Adrenal gland (tissue), 19 donors: ENCODE measurements at places on chromosomes 1 and 21. TPM values are rescaled to one million over a fixed set of nuclear protein-coding genes. Genes with fewer than 3 reads are reported as not detected.

DNA sequence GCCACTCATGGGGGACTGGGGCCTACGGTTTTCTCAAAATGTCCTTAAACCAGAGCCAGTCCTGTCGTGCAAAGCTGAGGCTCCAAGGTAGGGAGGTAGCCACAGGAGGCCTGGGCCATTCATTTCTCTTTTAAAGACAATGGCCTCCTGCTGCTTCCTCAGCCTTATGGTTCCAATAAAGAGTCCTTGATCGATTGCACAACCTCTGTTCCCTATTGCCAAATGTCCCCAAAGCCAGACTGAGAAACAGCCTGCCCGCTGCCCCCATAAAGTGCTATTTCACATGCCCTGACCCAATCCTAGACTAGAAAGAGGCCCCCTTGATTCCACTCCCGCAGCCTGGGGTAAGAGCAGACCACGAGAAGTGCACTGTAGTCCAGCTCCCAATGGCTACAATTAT is 166.7 kb downstream of the CLIC6 start:
- DNase-seq, result peak; percentile 56

Gene SELL
- 1.2 TPM for polyA plus RNA-seq

Gene WNT2B
- polyA plus RNA-seq, result 1.9 TPM

Gene ADORA1
- polyA plus RNA-seq, result 0.47 TPM

DNA sequence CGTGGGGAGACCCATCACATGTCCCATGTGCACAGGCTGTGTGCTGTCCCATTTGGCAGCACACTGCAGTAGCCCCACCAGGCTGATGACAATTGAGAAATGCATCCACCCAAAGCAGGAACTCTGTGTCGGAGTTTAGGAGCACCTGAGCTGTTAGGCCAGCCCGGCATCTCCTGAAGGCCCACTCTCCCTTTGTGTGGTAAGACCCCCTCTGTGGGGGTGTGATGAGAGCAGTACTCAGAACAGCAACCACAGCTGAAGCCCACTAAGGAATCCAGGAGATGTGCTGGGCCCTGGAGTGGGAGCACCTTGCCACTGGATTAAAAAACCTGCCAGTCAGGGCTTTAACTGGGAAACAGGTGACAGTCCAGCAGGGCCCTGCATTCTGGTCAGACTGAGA is 37.2 kb downstream of the FCRL5 start:
- DNase-seq, result no peak

DNA sequence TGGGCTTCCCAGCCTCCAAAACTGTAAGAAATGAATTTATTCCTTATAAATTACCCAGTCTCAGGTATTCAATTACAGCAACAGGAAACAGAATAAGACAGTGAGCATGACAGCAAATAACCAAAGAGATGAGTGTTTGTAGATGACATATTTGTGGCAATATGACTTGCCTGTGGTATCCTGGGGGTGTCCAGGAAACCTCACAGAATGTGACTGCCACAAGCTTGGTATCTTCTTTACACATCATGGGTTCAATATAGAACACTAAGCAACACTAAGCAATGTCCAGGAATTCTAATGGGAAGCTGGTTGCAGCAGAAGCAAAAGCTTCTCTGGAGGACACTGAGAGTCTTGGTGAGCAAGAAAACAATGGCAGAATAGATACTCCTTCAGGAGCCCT is 236.4 kb upstream of the BEND5 start:
- DNase-seq, result no peak

Gene KIRREL1
- polyA plus RNA-seq, result 13.9 TPM

DNA sequence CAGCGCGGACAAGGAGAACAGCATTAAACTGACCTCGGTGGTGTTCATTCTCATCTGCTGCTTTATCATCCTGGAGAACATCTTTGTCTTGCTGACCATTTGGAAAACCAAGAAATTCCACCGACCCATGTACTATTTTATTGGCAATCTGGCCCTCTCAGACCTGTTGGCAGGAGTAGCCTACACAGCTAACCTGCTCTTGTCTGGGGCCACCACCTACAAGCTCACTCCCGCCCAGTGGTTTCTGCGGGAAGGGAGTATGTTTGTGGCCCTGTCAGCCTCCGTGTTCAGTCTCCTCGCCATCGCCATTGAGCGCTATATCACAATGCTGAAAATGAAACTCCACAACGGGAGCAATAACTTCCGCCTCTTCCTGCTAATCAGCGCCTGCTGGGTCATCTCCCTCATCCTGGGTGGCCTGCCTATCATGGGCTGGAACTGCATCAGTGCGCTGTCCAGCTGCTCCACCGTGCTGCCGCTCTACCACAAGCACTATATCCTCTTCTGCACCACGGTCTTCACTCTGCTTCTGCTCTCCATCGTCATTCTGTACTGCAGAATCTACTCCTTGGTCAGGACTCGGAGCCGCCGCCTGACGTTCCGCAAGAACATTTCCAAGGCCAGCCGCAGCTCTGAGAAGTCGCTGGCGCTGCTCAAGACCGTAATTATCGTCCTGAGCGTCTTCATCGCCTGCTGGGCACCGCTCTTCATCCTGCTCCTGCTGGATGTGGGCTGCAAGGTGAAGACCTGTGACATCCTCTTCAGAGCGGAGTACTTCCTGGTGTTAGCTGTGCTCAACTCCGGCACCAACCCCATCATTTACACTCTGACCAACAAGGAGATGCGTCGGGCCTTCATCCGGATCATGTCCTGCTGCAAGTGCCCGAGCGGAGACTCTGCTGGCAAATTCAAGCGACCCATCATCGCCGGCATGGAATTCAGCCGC is 2.5 kb downstream of the S1PR1 start:
- peak; percentile 24 for DNase-seq

Gene GNB1
- polyA plus RNA-seq, result 482 TPM

DNA sequence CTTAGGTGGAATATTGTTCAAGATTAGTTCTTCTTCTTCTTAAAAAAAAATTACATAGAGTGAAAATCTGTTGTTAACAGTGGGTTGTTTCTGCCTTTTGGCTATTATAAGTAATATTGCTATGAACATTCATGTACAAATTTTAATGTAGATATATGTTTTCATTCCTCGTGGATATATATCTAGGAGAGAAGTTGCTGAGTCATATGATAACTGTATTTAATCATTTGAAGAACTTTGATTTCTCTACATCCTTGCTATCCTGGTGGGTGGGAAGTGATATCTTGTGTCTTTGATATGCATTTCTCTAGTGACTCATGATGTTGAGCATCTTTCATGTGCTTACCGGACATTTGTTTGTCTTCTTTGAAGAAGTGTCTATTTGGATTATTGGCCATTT is 29.9 kb downstream of the MAST2 start:
- DNase-seq, result no peak

DNA sequence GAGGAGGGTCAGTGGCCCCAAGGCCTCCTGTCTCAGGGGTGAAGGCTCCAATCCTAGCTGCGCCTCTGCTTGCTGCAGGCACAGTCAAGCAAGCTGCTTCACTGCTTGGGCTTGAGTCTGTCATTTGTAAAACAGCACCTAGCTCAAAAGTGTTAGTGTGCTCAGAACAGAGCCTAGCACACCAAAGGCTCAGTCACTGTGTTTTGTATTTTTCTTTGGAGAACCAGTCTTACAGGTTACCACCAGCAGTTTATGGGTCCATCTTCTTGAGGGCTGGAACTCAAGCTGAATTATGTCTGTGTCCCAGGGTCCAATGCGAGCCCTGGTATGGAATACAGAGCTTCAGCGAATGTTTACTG is 113.6 kb downstream of the DMRTB1 start:
- DNase-seq, result no peak

GRCh38 chr1:84382127-84382526 is 16.2 kb upstream of the DNASE2B start:
- no peak for DNase-seq

Gene DNTTIP2
- 61.7 TPM for polyA plus RNA-seq

DNA sequence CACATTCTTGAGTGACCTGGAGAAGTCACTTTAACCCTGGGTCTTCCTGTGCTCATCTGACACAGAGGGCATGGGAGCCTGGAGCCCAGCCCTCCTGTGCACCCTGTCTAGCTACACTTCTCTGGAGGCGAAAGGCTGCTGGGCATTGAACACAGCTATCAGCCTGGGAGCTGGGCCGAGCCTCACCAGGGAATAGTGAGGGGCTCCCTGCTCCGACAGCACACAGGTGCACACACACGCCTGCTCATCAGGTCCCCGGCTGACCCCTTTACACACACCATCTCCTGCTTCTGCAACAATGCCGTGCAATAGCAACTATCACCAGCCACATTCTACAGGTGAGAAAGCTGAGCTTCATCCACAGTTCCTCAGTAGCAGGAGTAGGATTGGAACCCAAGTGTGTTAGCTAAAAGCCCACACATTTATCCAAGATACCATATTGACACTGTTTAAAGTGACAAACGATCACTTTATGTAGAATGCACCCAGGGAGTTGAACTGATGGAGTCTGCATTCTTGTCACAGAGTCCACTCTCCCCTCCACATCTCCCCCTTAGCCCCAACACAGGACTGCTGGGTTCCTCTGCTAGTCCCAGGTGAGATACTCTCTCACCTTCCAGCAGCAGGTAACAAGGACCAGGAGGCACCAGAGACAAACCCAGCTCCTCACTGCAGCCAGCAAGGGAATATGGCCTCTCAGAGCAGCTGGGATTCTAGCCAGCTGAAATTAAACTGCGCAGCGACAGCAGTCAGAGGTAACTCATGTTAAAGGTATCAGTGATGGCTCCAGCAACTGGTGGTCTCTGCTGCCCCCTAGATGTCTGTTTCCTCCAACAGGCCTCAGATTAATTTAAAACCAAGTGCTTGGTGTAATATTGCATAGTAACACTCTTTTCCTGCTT is 18.3 kb upstream of the CAPN8 start:
- peak; percentile 64 for DNase-seq

DNA sequence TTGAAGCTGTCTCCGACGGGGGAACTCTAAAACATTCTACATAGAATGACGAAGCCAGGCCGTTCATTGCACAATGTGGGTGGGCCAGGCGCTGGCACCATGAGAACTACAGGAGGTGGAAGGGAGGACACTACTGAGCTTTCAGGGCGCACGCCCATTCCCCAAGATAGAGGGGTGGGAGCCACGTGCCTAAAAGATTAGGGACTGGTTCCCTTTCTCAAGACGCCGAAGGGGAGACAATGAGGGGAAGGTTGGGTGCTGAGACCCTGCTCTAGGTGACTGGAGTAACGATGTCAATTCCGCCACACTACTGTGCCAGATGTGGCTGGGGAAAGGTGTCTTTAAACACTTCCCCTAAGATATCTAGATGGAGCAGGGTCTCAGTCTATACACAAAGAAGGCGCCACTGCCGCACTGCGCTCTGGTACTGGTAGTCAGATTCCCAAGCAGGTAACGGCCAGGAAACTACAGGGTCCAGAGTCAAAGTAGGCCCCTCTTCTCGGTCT is 782 bp downstream of the CSDE1 start:
- peak; percentile 61 for DNase-seq

DNA sequence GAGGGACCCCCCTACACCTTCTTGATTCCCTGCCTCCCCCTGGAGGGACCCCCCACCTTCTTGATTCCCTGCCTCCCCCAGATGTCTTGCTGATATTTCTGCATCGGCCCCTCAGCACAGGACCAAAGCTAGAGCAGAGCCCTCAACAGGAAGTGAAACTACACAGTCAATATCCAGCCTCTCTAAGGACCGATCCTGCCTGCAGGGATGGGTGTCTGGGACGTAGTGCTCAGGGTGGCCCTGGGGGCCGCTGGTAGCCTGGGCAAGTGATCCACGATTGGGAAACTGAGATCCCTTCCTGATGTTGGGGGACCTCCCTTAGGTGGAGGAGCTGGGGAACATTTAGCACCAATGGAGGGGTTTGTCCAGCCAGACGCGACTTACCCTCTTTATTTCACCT is 3.9 kb upstream of the LEFTY2 start:
- no peak for DNase-seq

- DNase-seq, result no peak
These were observed 205.4 kb downstream of the HLX start for GRCh38 chr1:221084681-221085080.

GRCh38 chr1:234408757-234409156 is 35.5 kb downstream of the COA6 start:
- no peak for DNase-seq

DNA sequence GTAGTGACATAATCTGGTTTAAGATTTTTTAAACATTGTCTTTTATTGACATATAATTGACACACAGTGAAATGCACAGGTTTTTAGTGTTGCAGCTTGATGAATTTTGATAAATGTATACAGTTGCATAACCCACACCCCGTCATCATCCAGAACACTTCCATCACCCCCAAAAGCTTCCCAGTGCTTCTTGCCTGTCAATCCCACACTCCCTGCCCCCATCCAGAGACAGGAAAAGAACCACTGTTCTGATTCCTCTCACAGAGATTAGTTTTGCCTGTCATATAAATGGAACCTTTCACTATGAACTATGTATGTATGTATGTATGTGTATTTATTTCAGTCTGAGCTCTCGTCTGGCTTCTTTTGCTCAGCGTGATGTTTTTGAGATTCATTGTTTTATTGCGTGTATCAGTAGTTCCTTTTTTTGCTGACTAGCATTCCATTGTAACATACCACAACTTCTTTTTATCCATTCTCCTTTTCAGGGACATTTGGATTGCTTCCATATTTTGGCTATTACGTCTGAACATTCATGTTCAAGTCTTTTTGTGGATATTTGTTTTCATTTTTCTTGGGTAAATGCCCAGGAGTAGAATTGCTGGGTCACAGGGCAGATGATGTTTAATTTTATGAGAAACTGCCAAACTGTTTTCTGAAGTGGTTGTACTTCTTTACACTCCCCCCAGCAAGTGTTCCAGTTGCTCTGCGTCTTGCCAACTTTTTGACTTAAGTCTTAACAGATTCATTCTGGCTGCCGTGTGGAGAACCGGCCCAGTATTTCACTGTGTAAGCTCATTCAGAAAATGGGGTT is 8.7 kb downstream of the UBIAD1 start:
- peak; percentile 54 for DNase-seq

GRCh38 chr1:103496014-103496635 is 29.4 kb upstream of the RNPC3 start:
- no peak for DNase-seq

Gene AK4
- polyA plus RNA-seq, result 0.80 TPM

Gene RHD
- polyA plus RNA-seq, result 0.07 TPM

DNA sequence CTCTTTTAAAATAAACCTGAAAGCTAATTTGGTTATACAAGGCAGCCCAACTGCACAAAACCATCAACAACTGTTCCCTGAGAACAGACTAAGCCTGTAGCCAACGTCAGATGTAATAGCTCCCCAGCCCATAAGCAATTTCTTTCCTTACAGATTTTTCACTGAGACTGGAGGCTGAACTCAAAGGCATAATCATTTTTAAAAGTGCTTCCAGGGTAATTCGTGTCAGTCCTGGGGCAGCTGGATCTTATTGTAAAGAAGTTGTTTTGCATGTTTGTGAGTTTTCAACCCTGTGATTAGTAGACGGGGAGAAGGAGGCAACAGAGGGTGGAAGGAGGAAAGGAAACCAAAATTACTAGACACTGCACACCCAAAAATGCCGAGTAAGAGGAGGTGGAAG is 3.2 kb downstream of the DPT start:
- no peak for DNase-seq

- peak; percentile 26 for DNase-seq
These were observed 135.9 kb downstream of the NPHP4 start for GRCh38 chr1:5856246-5856815.

GRCh38 chr1:2979191-2980072 is 41.8 kb upstream of the ACTRT2 start:
- peak; percentile 12 for DNase-seq

- DNase-seq, result no peak
These were observed 35.6 kb upstream of the ADGRL4 start for GRCh38 chr1:79042117-79042516.

- no peak for DNase-seq
These were observed 43.4 kb downstream of the RALGPS2 start for GRCh38 chr1:178768423-178768822.

GRCh38 chr1:231347961-231348360 is 9.9 kb downstream of the SPRTN start:
- DNase-seq, result no peak

- DNase-seq, result no peak
These were observed 163.2 kb upstream of the CACYBP start for GRCh38 chr1:174836543-174836942.
